Stimulated activated CD4-positive, alpha-beta T cell treated with anti-CD3 and anti-CD28 coated beads, TNF-alpha, amount 100 ng/mL, for 48 hours (primary cell): ENCODE measurements at places on chromosomes 5 and 9.

DNA sequence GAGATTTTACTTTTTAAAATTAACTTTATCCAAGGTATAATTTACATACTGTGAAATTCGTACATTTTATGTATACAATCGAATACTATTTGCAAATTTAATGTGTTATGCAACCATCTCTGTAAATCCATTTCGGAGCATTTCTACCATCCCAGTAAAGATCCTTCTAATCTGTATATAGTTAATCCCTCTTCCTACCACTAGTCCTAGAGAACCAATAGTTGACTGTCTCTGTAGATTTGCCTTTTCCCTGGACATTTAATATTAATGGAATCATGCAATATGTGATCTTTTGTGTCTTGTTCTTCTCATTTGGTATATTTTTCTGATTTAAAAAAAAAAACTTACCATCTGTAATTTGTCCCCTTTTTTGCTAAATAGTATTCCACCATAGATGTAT is 74.8 kb downstream of the RAB24 start:
- no peak for DNase-seq

DNA sequence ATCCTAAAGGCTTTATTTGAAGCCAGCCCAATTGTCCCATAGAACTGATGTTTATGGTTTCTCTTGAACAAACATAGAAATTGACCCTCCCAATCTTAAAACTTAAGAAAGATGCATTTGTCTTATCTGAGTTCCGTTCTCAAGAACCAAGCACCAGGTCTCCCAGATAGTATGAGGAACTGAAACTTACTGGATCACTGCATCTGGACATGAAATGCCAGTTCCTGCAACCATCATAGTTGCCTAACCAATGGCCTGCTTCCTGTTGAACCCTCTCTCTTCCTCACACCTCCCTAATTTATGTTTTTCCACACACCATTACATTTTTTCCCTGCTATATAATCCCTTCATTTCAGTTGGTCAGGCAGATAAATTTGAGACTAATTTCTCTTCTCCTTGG is 478.9 kb downstream of the HTR1A start:
- DNase-seq, result no peak

DNA sequence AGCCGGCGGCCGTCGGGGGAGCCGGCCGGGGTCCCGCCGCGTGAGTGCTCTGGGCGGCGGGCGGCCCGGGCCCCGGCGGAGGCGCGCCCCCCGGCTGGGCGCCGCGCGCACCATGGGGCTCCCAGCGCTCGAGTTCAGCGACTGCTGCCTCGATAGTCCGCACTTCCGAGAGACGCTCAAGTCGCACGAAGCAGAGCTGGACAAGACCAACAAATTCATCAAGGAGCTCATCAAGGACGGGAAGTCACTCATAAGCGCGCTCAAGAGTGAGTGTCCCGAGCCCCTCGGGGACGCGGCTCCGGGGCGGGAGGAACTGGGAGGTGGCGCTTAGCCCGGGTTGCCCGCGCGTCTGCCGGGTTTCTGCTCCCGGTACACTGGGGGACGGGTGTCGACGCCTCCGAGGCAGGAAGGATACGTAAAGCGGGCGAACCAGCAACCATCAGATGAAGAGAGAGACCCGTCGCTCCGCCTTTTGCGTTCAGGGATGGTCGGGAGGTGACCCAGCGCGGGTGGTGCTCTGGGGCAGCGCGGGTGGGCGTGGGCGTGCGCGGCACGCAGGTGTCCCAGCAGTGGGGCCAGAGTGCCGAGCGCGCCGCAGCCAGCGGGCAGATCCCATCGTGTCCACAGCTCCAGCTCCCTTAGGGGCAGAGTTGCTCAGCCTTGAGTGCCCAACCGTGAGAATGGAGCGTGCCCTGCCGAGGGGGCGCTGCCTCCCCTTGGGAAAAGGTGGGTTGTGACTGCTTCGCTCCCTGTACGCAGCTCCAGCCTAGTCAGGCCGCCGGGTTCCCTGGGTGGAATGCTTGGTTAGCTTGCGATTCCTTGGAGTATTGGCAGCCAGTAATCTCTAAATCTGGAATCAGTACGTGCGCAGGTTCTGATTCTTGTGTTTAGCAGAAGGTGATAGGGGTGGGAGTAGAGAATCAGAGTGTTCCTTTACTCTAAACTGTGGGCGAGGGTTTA is 753 bp downstream of the ARHGAP26 start:
- peak; percentile 31 for DNase-seq

DNA sequence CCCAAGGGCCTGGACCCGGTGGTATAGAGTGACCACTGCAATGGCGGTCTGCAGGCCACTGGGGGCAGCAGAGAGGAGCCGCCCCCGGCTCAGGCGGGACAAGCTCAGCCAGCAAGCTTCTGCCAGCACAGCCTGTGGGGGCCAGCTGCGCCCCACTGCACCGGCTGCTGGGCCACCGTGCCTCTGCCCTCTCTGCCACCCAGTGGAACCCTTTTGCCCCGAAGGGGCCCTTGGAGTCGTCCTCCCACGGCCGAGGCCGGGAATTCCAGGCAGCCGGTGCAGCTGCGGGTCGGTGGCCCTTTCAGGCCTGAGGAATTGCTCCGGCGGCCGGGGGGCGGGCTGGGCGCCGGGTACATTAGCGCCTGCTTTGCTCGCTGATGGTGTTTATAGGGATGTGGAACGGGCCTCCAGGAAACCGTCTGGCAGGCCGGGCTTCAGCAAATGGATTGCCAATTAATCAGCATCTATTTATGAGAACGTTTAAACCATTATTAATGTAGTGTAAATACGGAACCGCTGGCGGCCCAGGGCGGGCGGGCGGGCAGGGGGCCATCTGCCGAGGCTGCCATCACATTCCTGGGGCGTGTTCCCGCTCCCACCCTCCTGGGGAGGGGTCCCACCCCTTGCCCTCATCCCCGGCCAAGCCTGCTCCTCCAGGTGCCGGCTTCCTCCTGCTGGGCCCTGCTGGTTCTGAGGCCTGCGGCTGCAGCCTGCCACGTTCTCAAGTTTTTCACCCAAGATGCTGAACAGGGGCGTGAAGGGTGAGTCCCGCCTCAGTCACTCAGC is 127.4 kb downstream of the BARX1 start:
- DNase-seq, result peak; percentile 34

- no peak for DNase-seq
Measured at GRCh38 chr5:150066901-150067396, 19.4 kb downstream of the CSF1R start.

DNA sequence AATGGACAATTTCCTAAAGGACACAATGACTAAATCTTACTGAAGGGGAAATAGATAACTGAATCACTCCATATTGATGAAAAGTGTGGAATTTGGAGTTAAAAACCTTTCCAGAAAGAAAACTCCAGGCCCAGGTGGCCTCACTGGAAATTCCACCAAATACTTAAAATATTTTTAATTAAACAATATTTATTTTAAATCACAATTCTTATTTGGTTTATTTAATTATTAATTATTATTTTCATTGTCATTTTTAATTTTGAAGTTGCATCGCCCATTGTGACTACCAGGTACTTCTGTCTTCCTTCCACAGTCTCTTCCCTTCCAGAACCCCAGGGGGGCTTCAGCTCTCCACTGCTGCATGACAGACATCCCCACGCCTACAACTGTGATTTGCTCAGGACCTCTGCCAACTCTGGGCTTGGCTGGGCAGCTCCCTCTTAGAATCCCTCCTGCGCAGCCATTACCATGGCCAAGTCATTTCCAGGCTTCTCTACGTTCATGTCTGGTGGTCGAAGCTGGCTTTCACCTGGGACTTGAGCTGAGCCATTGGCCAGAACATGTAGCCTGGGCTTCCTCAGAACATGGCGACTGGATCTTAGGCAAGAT is 16.4 kb upstream of the GADD45G start:
- no peak for DNase-seq

- no peak for DNase-seq
Measured at GRCh38 chr5:6634788-6635430, 1.7 kb downstream of the SRD5A1 start.

GRCh38 chr9:37999588-38000189 is 69.3 kb downstream of the SHB start:
- DNase-seq, result no peak
